NCI-H524 (cell line): ENCODE measurements at places on chromosomes 3 and 15.

DNA sequence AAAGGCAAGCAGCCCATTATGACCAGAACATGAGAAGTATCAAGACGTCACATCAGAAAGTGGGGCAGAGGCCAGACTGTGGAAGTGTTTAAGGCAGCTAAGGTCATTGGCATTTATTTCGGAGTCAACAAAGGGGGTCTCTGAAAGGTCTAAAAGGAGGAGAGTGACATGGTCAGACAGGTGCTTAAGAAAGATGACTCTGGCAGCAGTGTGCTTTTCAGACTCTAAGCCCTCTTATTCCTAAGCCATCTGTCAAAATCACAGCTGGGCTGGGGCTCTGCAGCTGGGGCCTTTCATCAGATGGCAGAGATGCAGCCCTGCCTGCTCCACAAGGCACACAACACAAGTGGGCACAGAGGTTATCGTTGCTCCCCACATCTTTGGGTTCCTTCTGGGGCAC is 14.0 kb downstream of the FBXL22 start:
- peak; percentile 97 for DNase-seq

DNA sequence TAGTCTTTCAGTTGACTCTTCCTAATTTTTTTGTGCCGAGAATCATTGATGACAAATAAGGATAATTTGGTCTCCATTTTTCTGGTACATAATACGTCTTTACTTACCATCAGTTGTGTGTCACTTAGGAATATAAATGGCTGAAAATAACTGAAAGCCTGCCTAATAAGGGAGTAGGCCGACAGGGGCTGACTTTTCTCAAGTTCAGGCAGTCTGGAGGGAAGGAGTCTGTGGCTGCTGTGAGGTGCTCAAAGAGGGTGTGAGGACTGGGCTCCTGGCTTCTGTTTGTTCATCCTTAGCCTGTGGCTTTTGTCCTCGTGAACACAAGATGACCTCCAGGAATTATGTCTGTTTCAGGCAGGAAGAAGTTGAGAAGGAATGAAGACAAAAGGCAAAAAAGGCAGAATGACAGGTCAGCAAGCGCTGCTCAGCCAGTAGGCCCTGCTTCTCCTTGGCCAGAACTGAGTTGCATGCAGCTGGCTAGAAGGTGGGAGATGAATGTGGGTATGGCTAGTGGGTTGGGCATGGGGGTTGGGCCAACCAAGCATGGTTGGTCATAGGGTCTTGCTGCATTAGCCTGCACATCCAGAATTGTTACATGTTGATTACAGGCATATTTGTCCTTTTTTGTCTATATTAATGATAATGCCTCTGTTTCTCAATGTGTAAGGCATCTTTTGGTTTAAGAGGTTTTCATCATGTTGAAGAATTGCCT is 29.2 kb downstream of the IGF1R start:
- no peak for DNase-seq

GRCh38 chr15:92049290-92049989 is 195.9 kb downstream of the SLCO3A1 start:
- DNase-seq: peak; percentile 52

DNA sequence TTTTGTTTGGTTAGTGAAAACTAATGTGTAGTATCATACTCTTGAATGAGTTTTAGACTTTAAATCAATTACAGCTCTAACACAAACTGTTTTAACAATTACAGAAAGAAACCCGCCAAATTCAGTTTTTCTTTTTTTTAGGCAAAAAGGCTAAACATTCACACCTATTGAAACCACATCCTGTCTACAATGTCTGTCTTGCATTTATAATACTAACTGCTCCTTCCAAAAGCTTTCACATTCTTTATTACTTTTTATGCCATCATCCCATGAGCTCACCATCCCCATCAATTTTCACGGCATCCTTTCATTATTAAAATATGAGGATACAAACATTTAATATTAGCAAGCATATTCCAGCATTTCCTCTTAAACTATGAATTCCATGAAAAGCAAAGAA is 593.3 kb downstream of the FOXP1 start:
- no peak for DNase-seq

GRCh38 chr15:57395292-57395691 is 19.0 kb downstream of the CGNL1 start:
- DNase-seq: peak; percentile 15
